ENCODE measurements at places on chromosomes 1 and 21. TPM values are rescaled to one million over a fixed set of nuclear protein-coding genes. Genes with fewer than 3 reads are reported as not detected.
A peak's percentile ranks its signal among the peaks of the same experiment; 100 is the strongest.

DNA sequence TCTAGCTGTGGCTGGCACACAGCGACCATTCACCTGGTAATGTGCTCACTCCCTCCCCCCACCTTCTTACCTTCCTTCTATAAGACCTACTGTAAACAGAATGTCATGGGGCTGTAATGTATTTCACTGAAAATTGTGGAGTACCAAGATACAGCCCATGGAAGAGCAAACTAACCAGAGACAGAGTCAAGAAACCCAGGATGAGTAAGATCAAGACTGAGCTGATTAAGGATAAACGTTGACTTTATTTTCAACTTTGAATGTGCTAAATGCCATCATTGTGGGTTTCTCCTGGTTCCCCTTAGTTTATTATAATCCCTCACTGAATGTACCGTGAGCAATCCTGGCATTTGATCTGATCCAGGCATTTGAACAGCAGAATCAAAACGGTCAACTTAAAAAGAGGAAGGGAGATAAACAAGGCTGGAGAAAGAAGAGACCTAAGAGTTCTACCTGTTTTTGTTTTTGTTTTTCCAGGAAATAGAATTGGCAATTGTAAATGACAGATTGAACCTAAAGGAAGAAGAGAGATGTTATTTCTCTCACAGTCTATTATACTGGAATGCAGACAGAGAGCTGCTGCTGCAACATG lies 16.1 kb upstream of the ATP1B1 start:
- DNase-seq: no peak

DNA sequence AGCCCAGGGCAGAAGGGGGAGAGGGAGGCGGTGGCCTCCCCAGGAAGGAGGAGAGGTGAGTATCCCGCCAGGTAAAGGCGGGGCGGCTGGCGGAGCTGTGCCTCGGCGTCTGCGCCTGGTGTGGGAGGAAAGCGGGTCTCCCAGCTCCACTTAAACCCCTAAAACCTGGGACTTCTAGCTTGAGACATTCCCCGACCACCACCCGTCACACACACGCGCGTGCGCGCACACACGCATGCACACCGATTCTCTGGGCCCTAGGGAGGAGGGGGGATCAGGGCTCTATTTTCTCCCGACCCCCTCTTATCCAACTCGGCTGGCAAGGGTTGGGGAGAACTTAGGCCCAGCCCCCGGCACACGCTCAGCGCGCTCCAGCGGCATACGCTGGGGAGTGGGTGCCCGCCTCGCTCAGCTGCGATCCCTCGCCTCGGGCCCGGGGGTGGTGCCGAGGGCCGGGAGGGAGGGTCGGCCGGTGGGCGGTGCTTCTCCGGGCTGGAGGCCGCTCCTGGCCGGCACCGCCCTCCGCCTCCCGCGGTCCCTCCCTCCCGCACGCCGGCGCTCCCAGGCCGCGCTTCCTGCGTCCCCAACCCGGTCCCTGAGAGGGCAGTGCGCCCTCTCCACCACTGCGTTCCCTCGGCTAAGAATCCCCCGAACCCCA lies at the start of gene TMEM51:
TSS of gene TMEM51 (plus strand) at position 564 of the 658 bp plus-strand sequence. CDS start 61,341 bp downstream, outside the sequence.
- peak; percentile 86 for DNase-seq

GRCh38 chr1:87061742-87062156 lies 147.3 kb downstream of the HS2ST1 start:
- no peak for DNase-seq

DNA sequence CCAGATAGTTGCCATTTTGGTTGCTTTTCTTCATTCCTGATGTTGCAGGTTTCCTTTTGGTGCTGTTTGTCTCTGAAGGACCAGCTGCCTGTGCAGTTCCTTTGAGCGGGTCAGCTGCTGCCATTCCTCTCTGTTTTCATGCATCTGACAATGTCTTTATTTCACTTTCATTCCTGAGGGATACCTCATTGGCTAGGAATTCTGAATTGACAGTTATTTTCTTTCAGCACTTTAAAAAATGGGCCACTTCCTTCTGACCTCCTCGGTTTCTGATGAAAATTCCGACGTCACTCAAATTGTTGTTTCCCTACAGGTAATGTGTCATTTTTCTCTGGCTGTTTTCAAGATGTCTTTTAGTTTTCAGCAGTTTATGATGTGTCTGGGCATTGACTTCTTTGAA lies 24.8 kb downstream of the CCSAP start:
- no peak for DNase-seq

DNA sequence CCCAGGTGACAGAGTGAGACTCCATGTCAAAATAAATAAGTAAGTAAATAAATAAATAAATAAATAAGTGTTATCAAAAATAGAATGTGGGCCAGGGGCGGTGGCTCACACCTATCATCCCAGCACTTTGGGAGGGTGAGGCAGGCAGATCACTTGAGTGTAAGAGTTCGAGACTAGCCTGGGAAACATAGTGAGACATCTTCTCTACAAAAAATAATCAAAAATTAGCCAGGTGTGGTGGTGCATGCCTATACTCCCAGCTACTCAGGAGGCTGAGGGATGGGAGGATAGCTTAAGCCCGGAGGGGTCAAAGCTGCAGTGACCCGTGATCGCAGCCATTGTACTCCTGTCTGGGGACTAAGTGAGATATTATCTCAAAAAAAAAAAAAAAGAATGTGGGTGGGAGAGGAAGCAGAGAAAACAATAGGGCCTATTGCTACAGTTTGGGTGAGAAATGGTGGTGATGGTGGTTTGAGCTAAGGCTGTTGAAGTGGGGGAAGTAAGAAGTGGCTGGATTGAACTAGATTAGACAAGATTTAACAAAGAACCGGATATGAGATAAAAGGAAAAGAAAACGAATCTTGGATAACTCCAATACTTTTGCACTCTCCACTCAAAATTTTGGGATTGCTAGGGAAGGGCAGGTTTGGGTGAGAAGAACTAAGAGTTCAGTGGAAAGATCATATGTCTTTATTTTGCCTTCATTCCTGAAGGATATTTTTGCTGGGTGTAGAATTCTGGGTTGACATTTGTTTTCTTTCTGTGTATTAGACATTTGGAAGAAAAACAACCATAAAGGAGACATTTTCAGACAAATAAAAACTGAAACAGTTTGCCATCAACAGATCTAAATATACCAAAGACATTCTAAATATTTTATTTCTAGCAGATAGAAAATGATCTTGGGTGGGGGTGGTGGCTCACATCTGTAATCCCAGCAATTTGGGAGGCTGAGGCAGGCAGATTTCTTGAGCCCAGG lies 57.1 kb upstream of the SPOCD1 start:
- no peak for DNase-seq

GRCh38 chr1:25003457-25004190 lies 73.5 kb upstream of the RUNX3 start:
- no peak for DNase-seq

GRCh38 chr1:152928671-152929070 lies 18.3 kb upstream of the SPRR5 start:
- DNase-seq: no peak

DNA sequence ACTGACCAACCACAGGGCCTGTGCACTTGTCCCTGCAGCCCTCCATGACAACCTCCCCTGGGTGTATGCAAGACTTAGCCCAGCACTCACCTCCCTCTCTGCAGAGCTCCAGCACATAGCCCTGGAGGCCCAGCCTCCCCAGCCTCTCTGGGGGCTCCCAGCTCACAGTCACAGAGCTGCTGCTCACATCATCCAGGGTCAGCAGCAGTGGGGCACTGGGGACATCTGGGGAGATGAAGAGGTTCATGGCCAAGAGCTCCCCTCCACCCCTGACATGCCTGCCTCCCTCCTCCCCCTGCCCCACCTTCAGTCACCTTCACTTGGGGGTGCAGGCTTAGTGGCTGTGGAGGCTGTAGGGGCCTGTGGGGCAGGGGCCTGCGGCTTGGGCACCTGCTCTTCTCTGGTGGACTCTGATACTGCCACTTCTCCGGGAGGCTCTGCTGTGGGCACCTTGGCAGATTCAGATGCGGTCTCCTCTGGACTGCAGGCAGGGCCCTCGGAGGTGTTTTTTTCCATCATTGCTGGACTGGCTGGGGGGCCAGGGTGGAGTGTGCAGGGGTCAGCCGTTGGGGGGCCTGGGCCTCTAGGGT lies at the start of gene MYBPH:
TSS of gene MYBPH (minus strand) at position 590 of the 590 bp plus-strand sequence. CDS start at position 519, 71 bp downstream.
- DNase-seq: no peak

DNA sequence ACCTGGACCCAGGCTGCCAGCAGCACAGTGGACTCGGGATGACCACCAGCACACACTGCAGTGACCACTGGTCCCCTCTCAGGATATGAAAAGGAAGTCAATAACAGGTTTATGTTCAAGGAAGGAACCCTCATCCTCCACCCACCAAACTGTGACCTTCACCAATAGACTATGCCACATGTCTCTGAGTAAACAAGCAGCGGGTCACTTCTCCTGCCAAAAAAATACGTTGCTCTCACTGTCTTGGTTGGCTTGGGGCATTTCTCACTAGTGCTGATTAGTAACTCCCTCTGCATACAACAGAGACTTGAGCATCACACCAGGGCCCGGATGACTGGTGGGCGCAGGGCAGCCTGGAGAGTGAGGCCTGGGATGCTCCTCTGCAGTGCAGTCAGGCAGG lies 25.9 kb downstream of the PARP1 start:
- DNase-seq: no peak

The NBPF19 gene
- 6.6 TPM for total RNA-seq

The PTPN22 gene
- total RNA-seq: 0.75 TPM

The HEYL gene
- total RNA-seq: 22.9 TPM

The FAM131C gene
- 1.5 TPM for total RNA-seq

The IGSF21 gene
- total RNA-seq: 0.67 TPM

The TLR5 gene
- total RNA-seq: 7.4 TPM

The AVPR1B gene
- total RNA-seq: 0.28 TPM
